ENCODE measurements at places on chromosomes 11 and 22. TPM values are rescaled to one million over a fixed set of nuclear protein-coding genes. Genes with fewer than 3 reads are reported as not detected.

Gene MS4A3
- polyA plus RNA-seq = not detected

Gene FAM118B
- 18.9 TPM for polyA plus RNA-seq

Gene CARD16
- polyA plus RNA-seq = 27.1 TPM

Gene SCN4B
- 13.3 TPM for polyA plus RNA-seq

Gene PGA5
- polyA plus RNA-seq = 1.1 TPM

Gene TLCD5
- 5.0 TPM for polyA plus RNA-seq

Gene CKAP5
- 25.8 TPM for polyA plus RNA-seq

Gene TEX12
- 0.11 TPM for polyA plus RNA-seq

Gene SMTNL1
- polyA plus RNA-seq = not detected

Gene SYT13
- not detected for polyA plus RNA-seq

Gene P2RY6
- polyA plus RNA-seq = 0.79 TPM

Gene YPEL4
- polyA plus RNA-seq = 15.3 TPM

Gene LMNTD2
- polyA plus RNA-seq = 1.1 TPM

Gene TREH
- polyA plus RNA-seq = 0.48 TPM

GRCh38 chr11:86089659-86090058 is 20.8 kb upstream of the PICALM start:
- no peak for DNase-seq

DNA sequence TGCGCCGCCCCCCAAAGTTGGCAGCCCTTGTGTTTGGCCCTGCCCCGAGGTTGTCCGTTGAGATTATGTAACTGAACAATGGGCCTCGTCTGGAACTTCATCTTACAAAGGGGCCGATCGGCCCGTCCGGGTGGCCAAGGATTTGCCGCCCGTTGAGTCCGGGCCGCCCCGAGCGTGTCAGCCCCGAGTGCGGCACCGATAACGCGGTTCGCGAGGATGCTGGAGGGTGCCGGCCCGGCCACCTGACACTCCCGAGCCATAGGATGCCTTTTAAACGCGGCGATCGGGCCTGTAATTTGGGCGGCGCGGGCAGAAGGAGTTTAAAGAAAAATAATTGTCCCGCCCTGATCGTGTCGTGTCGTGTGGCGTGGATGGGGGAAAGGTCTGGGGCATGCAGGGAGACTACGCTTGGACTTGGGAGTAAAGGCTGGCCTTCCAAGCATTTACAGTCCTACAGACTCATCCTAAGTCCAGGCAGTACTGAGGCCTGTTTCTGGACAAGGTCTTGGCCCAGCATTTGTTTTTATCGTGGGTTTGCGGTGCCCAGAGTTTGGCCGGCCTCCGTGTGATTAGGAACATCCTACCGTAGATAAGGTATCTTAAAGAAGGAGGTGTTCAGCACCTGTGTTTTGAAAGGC is 1.3 kb downstream of the WEE1 start:
- peak; percentile 71 for DNase-seq

DNA sequence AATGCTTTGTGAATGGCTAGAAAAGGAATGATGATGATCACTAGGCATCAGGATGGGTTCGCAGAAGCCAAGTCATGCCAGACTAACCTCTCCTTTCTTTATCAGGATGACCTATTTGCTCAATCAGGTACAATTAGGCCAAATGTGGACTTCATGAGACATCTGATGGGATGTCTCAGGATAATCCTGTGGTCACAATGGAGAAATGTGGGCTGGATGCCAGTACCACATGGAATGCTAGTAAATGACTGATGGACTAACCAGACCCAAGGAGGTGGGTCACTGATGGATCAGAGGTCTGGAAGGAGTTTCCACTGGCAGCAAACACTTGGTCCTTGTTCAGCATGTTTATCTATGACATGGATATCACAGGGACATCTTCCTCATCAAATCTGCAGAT is 94.8 kb upstream of the PHOX2A start:
- no peak for DNase-seq

DNA sequence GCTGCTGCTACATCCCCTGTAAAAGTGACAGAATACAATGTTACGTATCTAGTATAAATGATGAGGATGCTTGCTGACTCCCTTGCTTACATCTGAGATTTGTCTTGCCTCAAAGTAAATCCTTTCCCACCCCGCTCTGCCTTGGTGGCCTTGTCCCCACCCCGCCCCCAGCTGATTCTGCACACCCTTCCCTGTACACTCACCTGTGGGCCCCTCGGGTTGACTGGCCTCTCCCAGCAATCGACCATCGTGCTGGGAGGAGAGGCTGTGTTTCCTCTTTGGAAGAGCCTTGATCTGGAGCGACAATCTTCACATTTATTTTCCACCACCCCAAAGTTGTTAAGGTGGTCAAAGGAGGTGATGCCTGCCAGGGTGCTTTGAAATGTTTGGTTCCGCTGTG is 249.4 kb downstream of the TBC1D22A start:
- no peak for DNase-seq

GRCh38 chr11:6603287-6604080 is at the start of the genes ILK and RRP8:
Gene ILK (plus strand): TSS chr11:6603774. CDS start chr11:6604272, 498 bp downstream.
Gene RRP8 (minus strand): TSS chr11:6603616. CDS start chr11:6603502, 114 bp downstream.
- peak; percentile 93 for DNase-seq

GRCh38 chr11:80698637-80699036 is 1257.8 kb upstream of the TENM4 start:
- no peak for DNase-seq

DNA sequence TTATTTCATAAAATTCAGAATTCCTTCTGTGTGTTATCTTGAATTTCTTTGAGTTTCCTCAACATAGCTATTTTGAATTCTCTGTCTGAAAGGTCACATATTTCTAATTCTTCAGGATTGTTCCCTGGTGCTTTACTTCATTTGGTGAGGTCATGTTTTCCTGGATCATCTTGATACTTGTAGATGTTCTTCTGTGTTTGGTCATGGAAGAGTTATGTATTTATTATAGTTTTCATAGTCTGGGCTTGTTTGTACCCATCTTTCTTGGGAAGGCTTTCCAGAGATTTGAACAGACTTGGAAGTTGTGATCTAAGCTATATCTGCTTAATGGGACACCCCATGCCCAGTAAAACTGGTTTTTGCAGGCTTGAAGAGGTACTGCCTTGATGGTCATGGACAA is 149.6 kb downstream of the METTL15 start:
- no peak for DNase-seq

DNA sequence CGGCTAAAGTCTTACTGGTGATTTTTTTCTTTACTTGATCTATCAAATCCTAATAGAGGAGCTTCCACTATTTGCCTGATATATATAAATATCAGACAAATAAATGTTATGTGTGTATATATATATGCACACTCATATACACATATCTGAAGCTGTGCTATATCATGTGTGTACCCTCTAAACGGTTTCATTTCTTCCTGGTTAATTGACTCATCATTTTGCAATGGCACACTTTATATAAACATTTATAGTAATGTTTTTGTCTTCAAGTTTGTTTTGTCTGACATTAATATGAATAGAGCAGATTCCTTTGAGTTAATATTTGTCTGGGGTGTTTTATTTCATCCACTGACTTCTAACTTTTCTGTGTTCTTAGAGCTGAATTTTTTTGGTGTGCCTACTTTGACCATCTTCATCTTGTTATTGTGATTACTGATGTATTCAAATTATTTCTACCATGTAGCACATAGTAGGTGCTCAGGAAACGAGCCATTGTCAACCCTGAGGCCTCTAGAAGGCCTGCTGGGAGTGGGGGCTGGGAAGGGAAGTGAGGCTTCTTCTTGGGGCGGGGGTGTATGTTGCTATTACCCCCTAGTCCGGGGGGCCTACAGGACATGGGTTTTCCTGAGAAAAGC is 82.6 kb downstream of the LRRC32 start:
- DNase-seq = no peak

DNA sequence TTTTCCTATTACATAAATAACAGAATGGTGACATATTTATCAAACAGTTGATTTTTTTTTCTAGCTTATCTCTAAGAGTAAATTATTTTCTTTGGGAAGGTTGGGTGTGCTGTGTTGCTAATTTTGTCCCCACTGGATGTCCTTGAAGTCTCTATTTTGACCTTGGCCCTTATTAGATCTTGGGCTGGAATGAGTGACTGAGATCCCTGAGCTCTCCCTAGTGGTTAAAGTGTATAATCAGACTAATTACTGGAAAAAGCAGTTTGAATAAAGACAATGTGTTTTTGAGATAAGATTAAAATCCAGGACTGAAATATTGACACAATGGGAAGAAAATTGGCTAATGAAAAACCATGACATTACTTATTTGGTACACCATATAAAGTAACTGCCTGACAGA is 56.1 kb downstream of the AASDHPPT start:
- no peak for DNase-seq

GRCh38 chr11:63592975-63593395 is 21.2 kb downstream of the PLAAT3 start:
- peak; percentile 61 for DNase-seq

GRCh38 chr11:12841946-12842630 is 167.0 kb upstream of the RASSF10 start:
- no peak for DNase-seq

DNA sequence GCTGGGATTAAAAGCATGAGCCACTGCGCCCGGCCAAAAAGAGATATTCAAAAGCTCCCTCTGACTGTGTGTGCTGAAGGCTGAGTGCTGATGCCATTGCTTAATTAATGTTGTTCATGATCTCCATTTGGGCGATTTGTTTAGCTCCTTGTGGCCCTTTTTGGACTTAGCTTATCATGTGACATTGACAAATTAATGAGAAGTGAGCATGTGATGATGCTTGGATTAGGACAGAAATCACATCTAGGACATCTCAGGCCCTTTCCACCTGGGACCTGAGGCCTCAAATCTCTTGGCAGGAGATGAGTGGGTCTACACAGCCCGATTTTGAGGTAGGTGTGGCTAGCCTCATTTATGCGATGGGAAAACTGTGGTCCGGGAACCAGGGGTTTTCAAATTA is 10.4 kb downstream of the EHF start:
- DNase-seq = no peak

- DNase-seq = no peak
Measured at GRCh38 chr22:22940961-22941605, 53.5 kb downstream of the IGLL5 start.

DNA sequence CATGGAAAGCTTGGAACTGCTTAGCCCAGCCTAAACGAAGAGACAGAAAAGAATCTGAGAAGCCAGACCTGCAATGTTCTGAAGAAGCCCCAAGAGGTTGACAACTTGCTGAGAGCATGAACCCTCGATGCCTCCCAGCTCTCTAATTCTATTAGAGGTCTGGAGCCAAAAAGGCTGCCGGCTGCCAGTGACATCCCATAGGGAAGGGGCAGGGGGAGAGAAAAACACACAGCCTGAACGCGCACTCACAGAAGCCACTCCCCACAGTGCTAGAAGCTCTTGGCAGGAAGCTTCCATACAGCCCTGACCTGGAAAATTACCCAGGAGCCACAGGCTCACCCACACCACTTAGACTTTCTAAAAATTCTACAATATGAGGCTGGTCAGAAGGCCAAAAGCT is 18.3 kb downstream of the POLDIP3 start:
- no peak for DNase-seq

DNA sequence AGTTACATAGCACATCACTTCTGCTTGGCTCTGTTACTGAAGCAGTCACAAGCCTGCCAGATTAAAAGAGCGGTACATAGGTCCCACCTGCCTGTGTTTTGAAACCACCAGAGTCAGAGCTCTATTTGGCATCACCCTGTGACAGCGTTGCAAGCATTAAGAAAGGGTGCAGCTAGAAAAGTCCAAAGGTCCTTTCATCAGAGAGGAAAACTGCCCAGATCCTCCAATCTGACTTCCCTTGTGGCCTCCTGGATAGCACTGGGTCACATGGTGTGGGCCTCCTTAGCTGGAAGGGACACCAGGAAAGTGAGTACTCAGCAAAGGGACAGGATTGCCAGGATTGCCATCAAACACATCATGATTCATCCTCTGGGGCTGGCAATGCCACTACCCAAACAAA is 22.9 kb downstream of the STX3 start:
- DNase-seq = no peak

DNA sequence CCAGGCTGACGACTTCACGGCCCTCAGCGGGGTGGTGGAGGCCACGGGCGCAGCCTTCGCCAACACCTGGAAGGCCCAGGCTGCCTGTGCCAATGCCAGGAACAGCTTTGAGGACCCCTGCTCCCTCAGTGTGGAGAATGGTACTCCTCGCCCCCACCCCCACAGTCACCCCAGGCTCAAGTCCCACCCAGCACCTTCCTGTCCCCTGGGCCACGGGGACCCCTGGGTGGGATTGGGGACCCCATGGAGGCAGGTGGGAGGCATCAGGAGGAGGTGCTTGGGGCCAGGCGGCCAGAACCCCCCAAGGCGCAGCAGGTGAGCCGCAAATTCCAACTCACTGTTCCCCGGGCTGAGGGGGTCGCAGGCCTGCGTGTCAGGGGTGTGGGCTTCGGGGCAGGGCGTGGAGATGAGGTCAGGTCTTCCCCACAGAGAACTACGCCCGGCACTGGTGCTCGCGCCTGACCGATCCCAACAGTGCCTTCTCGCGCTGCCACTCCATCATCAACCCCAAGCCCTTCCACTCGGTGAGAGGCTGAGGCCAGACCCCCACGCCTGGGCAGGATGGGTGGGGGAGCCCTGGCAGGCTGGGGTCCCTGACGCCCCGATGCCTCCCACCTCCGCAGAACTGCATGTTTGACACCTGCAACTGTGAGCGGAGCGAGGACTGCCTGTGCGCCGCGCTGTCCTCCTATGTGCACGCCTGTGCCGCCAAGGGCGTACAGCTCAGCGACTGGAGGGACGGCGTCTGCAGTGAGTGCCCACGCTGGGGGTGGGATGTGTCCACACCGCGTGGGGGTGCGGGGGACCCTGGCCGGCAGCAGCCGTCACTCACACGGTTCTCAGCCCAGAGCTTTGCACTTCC is 9.4 kb downstream of the MUC5B start:
- DNase-seq = no peak

- no peak for DNase-seq
Measured at GRCh38 chr11:70477176-70477575, 78.8 kb downstream of the CTTN start.

DNA sequence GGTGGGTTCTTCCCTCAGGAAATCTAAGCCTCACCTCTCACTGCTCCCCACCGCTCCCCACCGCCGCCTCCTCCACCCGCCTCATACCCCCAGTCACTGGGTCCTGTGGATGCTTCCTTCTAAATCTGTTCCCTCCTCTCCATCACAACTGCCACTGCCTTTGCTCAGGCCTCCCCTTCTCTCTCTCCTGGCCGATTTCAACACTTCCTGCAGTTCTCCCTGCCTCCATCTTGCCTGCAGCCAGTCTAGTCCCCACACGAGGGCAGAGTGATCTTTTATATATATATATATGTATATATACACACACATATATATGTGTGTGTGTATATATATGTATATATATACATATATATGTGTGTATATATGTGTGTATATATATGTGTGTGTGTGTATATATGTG is 27.8 kb downstream of the CREB3L1 start:
- no peak for DNase-seq

- no peak for DNase-seq
Measured at GRCh38 chr22:48261048-48261621, 1498.7 kb downstream of the TBC1D22A start.

DNA sequence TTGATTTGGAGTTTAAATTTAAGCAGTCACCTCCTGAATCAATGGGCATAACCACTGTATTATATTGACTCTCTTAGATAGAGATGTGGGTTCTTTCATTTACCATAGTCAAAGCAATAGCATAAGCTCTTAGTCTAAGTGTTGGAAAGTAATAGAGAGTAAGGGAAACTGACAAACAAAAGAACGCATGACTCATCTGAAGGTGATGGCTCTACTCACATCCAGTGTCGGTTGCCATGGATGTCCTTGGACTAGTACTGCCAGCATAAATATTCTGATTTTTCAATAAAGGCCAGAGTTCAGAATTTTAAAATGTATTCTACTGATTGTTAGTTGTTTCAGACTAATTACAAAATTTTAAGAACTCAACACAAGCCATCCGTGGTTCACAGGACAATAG is 444.9 kb upstream of the DDI1 start:
- DNase-seq = no peak
